ENCODE measurements at places on chromosomes 5 and 9. TPM values are rescaled to one million over a fixed set of nuclear protein-coding genes. Genes with fewer than 3 reads are reported as not detected.

- no peaks in the 10 kb centered on the region for H3K4me1 ChIP-seq
- peaks cover 5% of the 10 kb centered on the region for H3K27me3 ChIP-seq
- no peaks in the 10 kb centered on the region for H3K36me3 ChIP-seq
- no peak for DNase-seq
Observed at GRCh38 chr9:86721843-86722705, 225.2 kb downstream of the GAS1 start.

DNA sequence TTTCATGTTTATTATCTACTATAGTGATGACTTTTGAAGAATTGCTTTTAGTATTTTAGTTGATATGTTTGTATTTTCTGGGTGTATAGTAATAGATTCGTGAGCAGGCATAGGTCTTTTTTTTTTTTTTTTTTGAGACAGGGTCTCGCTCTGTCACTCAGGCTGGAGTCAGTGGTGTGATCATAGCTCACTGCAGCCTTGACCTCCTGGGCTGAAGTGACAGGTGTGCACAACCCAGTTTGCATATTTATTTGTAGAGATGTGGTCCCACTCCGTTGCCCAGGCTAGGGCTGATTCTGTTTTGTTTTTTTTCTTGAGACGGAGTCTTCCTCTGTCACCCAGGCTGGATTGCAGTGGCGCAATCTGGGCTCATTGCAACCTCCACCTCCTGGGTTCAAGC, 11.9 kb downstream of the ERBIN start:
- DNase-seq, result peak; percentile 17
- peaks cover 3% of the 10 kb centered on the region for H3K36me3 ChIP-seq

GRCh38 chr9:120918931-120919842, 7.4 kb downstream of the TRAF1 start:
- H3K27me3 ChIP-seq, result no peaks in the 10 kb centered on the region
- no peak overlapping the region for H3K4me3 ChIP-seq
- peaks cover 8% of the 10 kb centered on the region for H3K36me3 ChIP-seq
- peaks cover 30% of the 10 kb centered on the region for H3K4me1 ChIP-seq
- no peak for DNase-seq

- no peak for DNase-seq
- H3K4me3 ChIP-seq, result no peak overlapping the region
- no peak overlapping the region for H3K27ac ChIP-seq
Observed at GRCh38 chr5:144087576-144087975, 82.9 kb downstream of the YIPF5 start.

Gene SPATA31C1
- polyA plus RNA-seq, result not detected

Gene GPR150
- not detected for polyA plus RNA-seq

- H3K27me3 ChIP-seq, result no peaks in the 10 kb centered on the region
- H3K27ac ChIP-seq, result no peak overlapping the region
- no peak overlapping the region for H3K4me3 ChIP-seq
- no peak for DNase-seq
Observed at GRCh38 chr5:110840347-110840960, 101.6 kb downstream of the SLC25A46 start.

GRCh38 chr9:30035761-30036160, 2348.7 kb upstream of the ACO1 start:
- H3K4me3 ChIP-seq, result no peak overlapping the region
- no peaks in the 10 kb centered on the region for H3K36me3 ChIP-seq
- no peaks in the 10 kb centered on the region for H3K27me3 ChIP-seq
- no peak for DNase-seq
- no peak overlapping the region for H3K27ac ChIP-seq

Gene ACOT12
- polyA plus RNA-seq, result not detected

GRCh38 chr5:132808866-132809265, 4.2 kb upstream of the SOWAHA start:
- H3K4me3 ChIP-seq, result no peak overlapping the region
- H3K4me1 ChIP-seq, result peaks cover 5% of the 10 kb centered on the region
- H3K27ac ChIP-seq, result no peak overlapping the region
- DNase-seq, result no peak
- peaks cover 52% of the 10 kb centered on the region for H3K27me3 ChIP-seq

DNA sequence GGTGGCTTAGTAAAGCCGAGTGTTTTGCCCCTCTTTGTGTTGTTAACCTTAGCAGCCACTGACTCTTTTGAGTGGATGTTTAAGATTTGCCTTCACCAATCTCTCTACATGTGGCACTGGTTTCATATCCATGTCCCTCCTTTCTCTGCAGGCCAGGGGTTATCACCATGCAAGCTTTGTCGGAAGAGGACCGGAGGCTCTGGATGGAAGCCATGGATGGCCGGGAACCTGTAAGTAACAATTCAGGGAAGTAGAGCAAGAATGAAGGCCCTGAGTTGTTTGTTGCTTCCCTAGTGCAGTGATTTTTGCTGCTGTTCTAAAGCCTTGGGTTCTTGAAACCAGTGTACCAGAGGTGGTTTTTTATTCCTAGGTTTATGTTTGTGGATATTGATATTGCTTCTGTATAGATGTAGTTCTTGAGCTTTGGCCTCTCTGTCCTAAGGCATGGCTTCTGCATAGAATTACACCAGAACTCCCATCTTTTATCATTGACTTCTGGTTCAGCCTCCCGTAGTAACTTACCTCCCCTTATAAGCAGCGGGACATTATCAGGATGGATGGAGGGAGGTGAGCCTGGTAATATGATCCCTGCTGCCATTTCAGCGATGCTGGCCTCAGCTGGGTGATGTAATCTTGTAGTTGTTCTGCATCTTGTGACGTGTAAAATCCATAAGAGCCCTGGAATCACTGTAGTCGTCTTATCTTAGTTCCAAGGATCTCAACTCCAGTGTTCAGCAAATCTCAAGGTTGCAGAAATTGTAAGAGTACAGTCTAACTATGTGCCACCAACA, 161.9 kb downstream of the ARHGAP26 start:
- H3K36me3 ChIP-seq, result no peaks in the 10 kb centered on the region
- no peak overlapping the region for H3K27ac ChIP-seq
- H3K4me3 ChIP-seq, result no peak overlapping the region
- no peak for DNase-seq
- H3K27me3 ChIP-seq, result no peaks in the 10 kb centered on the region

Gene MYOT
- 0.36 TPM for polyA plus RNA-seq

DNA sequence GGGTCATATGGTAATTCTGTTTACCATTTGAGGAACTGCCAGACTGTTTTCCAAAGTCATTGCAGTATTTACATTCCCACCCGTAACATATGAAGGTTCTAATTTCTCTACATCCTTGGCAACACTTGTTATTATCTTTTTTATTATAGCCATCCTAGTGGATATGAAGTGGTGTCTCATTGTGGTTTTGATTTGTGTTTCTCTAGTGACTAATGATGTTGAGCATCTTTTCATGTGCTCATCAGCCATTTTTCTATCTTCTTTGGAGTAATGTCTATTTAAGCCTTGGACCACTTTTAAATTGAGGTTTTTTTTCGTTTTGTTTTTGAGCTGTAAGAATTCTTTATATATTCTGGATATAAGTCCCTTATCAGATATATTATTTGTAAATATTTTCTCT, 132.8 kb upstream of the RUSC2 start:
- H3K27ac ChIP-seq, result no peak overlapping the region
- no peaks in the 10 kb centered on the region for H3K36me3 ChIP-seq
- no peak for DNase-seq
- H3K27me3 ChIP-seq, result peaks cover 5% of the 10 kb centered on the region

Gene ESM1
- not detected for polyA plus RNA-seq

GRCh38 chr9:31597977-31598376, 786.5 kb upstream of the ACO1 start:
- H3K27ac ChIP-seq, result no peak overlapping the region
- no peaks in the 10 kb centered on the region for H3K27me3 ChIP-seq
- H3K4me3 ChIP-seq, result no peak overlapping the region
- no peaks in the 10 kb centered on the region for H3K4me1 ChIP-seq
- H3K36me3 ChIP-seq, result no peaks in the 10 kb centered on the region

DNA sequence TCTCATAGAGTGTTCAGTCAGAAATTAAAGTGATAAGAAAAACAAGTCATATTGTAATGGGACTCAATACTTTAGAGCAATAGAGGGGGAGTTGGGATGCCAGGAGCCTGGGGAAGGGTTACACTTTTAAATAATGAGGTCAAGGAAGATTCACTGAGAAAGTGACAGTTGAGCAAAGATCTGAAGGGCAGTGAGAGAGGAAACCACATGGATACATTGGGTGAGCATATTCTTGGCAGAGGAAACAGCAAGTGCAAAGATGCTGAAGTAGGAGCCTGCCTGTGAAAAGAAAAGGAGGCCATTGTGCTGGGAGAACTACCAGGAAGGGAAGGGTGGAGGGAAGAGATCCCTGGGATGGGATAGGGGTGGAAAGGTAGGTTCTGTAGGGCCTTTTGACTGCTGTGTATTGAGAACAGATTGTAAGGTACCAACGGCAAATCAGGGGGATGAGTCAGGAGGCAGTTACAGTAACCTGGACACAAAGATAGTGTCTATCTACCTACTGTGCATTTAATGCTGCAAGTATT, 79.4 kb downstream of the PAM start:
- H3K27ac ChIP-seq, result no peak overlapping the region
- no peak overlapping the region for H3K4me3 ChIP-seq
- DNase-seq, result no peak
- no peaks in the 10 kb centered on the region for H3K36me3 ChIP-seq

DNA sequence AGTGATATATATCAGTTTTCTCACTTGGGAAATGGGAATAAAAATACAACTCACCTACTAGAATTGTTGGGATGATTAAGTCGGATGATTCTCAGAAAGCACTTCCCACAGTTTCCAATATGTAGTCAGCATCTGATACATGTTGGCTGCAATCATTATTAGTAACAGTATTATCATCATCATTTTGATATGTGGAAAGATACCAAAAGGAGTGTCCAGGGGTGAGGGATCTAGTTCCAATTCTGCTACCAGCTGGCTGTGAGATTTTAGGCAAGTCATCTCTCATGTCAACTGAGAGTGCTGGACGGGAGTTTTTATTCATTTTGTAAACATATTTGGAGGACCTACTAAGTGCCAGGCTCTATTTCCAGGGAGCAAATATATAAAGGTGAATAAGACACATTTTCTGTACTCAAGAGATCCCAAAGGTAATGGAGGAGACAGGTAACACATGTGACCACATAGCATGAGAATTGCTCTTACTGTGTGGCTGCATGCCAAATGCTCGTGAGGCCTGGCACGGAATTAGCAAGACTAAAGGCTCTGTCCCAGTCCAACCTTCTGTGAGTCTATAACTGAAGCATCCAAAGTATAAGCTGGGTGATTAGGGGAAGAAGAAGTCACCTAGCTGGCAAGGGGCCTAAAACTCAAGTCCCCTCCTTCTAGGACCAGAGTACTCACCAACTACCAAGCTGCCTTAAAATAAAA, 83.0 kb downstream of the GRIA1 start:
- H3K4me1 ChIP-seq, result no peaks in the 10 kb centered on the region
- no peak overlapping the region for H3K27ac ChIP-seq
- no peaks in the 10 kb centered on the region for H3K27me3 ChIP-seq
- no peak overlapping the region for H3K4me3 ChIP-seq
- no peaks in the 10 kb centered on the region for H3K36me3 ChIP-seq

- no peak overlapping the region for H3K4me3 ChIP-seq
- no peak for DNase-seq
- H3K27ac ChIP-seq, result no peak overlapping the region
- no peaks in the 10 kb centered on the region for H3K27me3 ChIP-seq
- H3K36me3 ChIP-seq, result no peaks in the 10 kb centered on the region
Observed at GRCh38 chr5:135235551-135236227, 163.3 kb downstream of the MACROH2A1 start.

Gene NDUFS4
- 81.8 TPM for polyA plus RNA-seq

DNA sequence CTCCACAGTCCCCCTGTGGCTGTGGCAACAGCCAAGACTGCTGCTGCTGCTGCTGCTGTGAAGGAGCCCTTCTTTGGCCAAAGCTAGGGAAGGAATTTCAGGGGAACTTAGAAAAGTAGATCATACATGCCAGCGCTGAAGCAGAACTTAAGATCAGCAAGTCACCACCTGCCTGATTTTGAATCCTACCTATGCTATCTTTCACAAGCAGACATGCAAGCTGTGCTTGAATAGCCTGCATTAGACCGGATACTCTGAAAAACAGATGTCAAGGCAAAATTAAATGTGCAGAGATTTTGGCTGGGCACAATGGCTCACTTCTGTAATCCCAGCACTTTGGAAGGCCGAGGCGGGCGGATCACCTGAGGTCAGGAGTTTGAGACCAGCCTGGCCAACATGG, 99.3 kb upstream of the ZNF366 start:
- peaks cover 22% of the 10 kb centered on the region for H3K27me3 ChIP-seq
- no peak for DNase-seq
- H3K36me3 ChIP-seq, result peaks cover 4% of the 10 kb centered on the region
- peaks cover 7% of the 10 kb centered on the region for H3K4me1 ChIP-seq
- H3K27ac ChIP-seq, result no peak overlapping the region

Gene DENND1A
- polyA plus RNA-seq, result 5.8 TPM

Gene KIAA0825
- polyA plus RNA-seq, result 1.3 TPM

- no peaks in the 10 kb centered on the region for H3K36me3 ChIP-seq
- no peak for DNase-seq
- H3K4me1 ChIP-seq, result peaks cover 6% of the 10 kb centered on the region
- H3K27ac ChIP-seq, result no peak overlapping the region
- peaks cover 14% of the 10 kb centered on the region for H3K27me3 ChIP-seq
- H3K4me3 ChIP-seq, result no peak overlapping the region
Observed at GRCh38 chr5:150578781-150579461, 61.5 kb upstream of the SYNPO start.

Gene NPR3
- not detected for polyA plus RNA-seq

- peaks cover 90% of the 10 kb centered on the region for H3K4me1 ChIP-seq
- H3K27ac ChIP-seq, result no peak overlapping the region
- DNase-seq, result no peak
- H3K4me3 ChIP-seq, result no peak overlapping the region
- H3K27me3 ChIP-seq, result no peaks in the 10 kb centered on the region
- no peaks in the 10 kb centered on the region for H3K36me3 ChIP-seq
Observed at GRCh38 chr5:142797420-142797819, 27.2 kb downstream of the ARHGAP26 start.

- H3K4me1 ChIP-seq, result peaks cover 69% of the 10 kb centered on the region
- no peaks in the 10 kb centered on the region for H3K27me3 ChIP-seq
- H3K36me3 ChIP-seq, result no peaks in the 10 kb centered on the region
- no peak for DNase-seq
- peak overlapping the region; percentile 62 for H3K4me3 ChIP-seq
Observed at GRCh38 chr9:133370685-133371084, 5.2 kb downstream of the SURF4 start.

- no peak overlapping the region for H3K4me3 ChIP-seq
- no peak overlapping the region for H3K27ac ChIP-seq
- no peaks in the 10 kb centered on the region for H3K4me1 ChIP-seq
- DNase-seq, result no peak
Observed at GRCh38 chr9:109182940-109183798, 16.1 kb upstream of the FRRS1L start.

Gene APBA1
- not detected for polyA plus RNA-seq

GRCh38 chr9:132408521-132408920, 1.5 kb upstream of the CFAP77 start:
- DNase-seq, result no peak
- no peak overlapping the region for H3K27ac ChIP-seq
- peaks cover 61% of the 10 kb centered on the region for H3K4me1 ChIP-seq
- no peaks in the 10 kb centered on the region for H3K36me3 ChIP-seq
- H3K27me3 ChIP-seq, result peaks cover 13% of the 10 kb centered on the region

GRCh38 chr5:115170134-115170928, 623 bp upstream of the TRIM36 start:
- no peak overlapping the region for H3K27ac ChIP-seq
- peak; percentile 19 for DNase-seq
- H3K27me3 ChIP-seq, result peaks cover 81% of the 10 kb centered on the region
- H3K4me3 ChIP-seq, result peak overlapping the region; percentile 90
- peaks cover 4% of the 10 kb centered on the region for H3K4me1 ChIP-seq
- peaks cover 9% of the 10 kb centered on the region for H3K36me3 ChIP-seq
